ENCODE measurements at places on chromosomes 1 and 21.

DNA sequence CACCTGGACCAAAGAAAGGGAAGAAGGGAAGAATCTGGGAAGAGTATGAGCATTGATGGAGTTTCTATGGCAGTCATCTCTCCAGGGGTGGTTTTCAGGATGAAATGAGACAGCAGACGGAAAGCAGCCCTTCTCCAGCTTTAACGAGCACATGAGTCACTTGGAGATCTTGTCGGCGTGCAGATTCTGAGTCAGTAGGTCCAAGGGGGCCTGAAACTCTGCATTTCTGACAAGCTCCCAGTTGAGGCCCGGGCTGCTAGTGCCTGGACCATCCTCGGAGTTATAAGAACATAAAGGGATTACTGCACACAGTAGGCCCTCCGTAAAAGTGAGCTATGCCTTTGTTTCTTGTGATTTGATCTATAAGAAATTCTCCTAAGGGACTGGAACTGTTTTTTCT, 17.6 kb downstream of the HSPG2 start:
- peak; percentile 73 for DNase-seq

DNA sequence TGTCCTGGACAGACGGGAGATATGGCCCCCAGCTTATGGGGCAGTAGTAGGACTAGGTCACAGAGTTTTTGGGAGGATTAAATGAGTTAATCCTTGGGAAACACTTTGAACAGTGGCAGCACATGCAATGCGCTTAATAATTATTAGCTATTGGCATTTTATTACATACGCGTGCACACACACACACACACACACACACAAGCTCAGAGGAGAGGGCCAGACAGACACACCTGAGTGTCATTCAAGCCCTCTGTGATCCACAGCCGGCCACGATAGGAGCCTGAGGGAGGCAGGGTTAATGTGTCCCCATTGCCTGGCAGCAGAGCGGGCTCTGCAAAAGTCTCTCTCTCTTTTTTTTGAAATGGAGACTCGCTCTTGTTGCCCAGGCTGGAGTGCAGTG, 37.9 kb downstream of the EPHA2 start:
- no peak for DNase-seq

DNA sequence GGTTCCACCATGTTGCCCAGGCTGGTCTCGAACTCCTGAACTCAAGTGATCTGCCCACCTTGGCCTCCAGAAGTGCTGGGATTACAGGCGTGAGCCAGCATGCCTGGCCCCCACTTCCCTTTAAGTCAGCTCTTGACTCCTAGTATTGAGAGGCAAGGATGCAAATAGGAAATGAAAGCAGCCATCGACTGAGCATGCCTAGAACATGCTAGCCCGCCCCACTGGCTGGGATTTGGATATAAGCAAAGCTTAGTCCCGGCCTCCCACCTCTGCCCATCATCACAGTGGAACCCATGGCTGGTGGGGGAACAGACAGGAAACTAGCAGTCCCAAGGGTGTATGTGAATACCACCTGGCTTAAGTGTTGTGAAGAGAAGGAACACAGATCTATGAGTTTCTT, 10.5 kb downstream of the C1orf167 start:
- DNase-seq, result no peak

- no peak for DNase-seq
Measured at GRCh38 chr1:51906306-51907078, 28.0 kb upstream of the NRDC start.

- no peak for DNase-seq
Measured at GRCh38 chr1:220887520-220888416, 8.5 kb downstream of the HLX start.

DNA sequence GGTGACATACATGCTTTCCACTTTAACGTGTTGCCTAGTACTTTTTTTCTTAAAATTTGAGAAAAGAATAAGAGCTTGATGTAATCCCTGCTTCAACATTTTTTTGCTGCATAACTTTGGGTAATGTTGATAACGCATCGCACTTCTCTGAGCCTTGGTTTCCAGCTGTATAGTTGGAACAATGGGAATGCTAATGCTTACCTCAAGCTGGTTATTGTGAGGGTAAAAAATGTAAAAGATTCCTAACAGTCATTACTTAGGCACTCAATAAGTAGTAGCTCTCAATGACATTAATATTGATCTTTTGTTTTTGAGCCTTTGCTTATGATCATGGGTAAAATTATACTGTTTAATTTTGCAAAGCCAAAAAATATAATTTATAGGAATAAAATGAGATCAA, 683.3 kb upstream of the CXADR start:
- no peak for DNase-seq

GRCh38 chr21:45293220-45293725, 5.6 kb upstream of the POFUT2 start:
- no peak for DNase-seq
